ENCODE measurements at places on chromosomes 16 and 17. TPM values are rescaled to one million over a fixed set of nuclear protein-coding genes. Genes with fewer than 3 reads are reported as not detected.

DNA sequence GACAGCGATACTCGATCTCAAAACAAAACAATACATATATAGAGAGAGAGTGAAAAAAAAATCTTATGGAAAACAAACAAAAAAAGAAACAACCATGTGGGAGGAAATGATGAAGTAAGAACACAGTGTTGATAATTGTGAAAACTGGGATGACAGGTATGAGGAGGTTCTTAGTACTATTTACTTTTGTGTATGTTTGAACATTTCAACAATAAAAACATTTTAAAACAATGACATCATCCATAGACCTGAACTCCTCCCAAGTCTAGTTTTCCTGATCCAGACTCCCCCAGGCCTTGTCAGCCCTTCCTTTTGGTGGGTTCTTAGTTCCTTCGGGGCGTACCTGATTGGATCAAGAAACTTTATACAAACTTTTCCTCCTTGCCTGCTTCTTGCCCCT lies 51.7 kb downstream of the CCDC42 start:
- H3K4me1 ChIP-seq = peaks cover 14% of the 10 kb centered on the region
- H3K27ac ChIP-seq = no peak overlapping the region
- H3K36me3 ChIP-seq = no peaks in the 10 kb centered on the region
- no peak overlapping the region for H3K4me3 ChIP-seq
- no peak for DNase-seq
- H3K27me3 ChIP-seq = no peaks in the 10 kb centered on the region

DNA sequence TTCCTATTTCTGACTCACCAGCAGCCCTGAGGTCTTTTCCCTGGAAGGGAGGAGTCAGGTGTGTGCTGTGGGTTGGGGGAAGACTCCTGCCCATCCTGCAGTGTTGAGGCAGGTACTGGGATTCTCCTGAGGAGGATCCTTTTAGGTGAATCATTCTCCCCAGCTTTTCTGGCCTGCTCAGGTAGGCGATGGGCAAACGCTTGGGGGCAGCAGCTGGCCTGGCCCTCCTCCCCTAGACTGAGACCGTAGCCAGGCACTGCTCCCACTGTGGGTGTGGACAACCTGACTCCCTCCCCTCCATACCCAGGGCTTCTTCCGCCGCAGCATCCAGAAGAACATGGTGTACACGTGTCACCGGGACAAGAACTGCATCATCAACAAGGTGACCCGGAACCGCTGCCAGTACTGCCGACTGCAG lies 15.1 kb downstream of the GJD3 start:
- no peak overlapping the region for H3K4me3 ChIP-seq
- no peak for DNase-seq
- no peaks in the 10 kb centered on the region for H3K36me3 ChIP-seq
- H3K27me3 ChIP-seq = peaks cover 28% of the 10 kb centered on the region

GRCh38 chr17:66569572-66569971 lies 265.3 kb upstream of the CACNG5 start:
- H3K27me3 ChIP-seq = no peaks in the 10 kb centered on the region
- H3K4me3 ChIP-seq = no peak overlapping the region
- peaks cover 9% of the 10 kb centered on the region for H3K4me1 ChIP-seq
- H3K36me3 ChIP-seq = no peaks in the 10 kb centered on the region

MSL1 gene
- total RNA-seq = 66.5 TPM

KRT36 gene
- total RNA-seq = not detected

GRCh38 chr17:60230358-60230757 lies 80.6 kb downstream of the CA4 start:
- DNase-seq = no peak
- H3K4me1 ChIP-seq = no peaks in the 10 kb centered on the region
- no peaks in the 10 kb centered on the region for H3K27me3 ChIP-seq
- no peaks in the 10 kb centered on the region for H3K36me3 ChIP-seq
- H3K27ac ChIP-seq = no peak overlapping the region
- H3K4me3 ChIP-seq = no peak overlapping the region

- H3K4me1 ChIP-seq = no peaks in the 10 kb centered on the region
- DNase-seq = no peak
- H3K27me3 ChIP-seq = peaks cover 33% of the 10 kb centered on the region
- H3K4me3 ChIP-seq = no peak overlapping the region
- H3K36me3 ChIP-seq = no peaks in the 10 kb centered on the region
- H3K27ac ChIP-seq = no peak overlapping the region
Measured at GRCh38 chr17:76586741-76587487, 1.3 kb upstream of the ST6GALNAC2 start.

SLC16A3 gene
- total RNA-seq = 3.6 TPM

Data from H1 (cell line).